ENCODE measurements at places on chromosomes 2 and 18.

DNA sequence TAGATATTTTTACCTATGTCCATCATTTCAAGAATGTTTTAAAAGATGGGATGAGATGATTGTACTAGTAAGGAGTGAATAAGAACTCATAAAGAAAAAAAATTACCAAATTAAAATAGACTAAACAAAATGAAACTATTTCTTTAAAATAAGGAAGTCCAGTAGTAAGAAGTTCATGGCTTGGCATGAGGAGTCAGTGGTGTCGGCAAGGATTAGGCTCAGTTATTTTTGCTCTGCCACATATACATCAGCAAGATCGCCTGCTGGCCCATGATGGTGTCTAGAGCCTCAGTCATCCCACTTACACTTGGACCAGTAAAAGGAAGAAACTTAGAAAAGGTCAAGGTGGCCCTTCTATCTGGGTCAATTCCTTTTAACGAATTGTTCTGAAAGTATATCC is 300.9 kb upstream of the SLC8A1 start:
- DNase-seq: no peak

GRCh38 chr2:106885329-106885728 is 638 bp downstream of the ST6GAL2 start:
- DNase-seq: no peak

DNA sequence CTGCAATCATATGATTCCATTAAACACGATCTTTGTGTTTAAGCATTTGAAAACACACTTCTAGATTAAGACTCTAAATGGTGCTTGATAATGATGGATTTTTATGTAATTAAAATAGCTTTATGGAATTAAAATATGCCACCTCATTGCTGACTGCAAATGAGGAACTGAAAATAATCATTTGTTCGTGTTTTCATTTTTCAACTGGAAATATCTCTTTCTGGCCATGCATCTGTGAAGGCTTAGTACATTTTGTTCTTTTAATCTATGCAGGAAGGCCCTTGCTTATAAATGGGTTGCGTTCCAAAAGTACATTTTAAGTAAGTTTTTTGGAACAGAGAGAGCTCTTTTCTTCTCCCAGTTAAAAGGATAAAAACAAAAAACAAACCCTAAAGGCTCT is 125.5 kb downstream of the MC4R start:
- no peak for DNase-seq

GRCh38 chr2:85887566-85888019 is 1.2 kb downstream of the ST3GAL5 start:
- DNase-seq: no peak

DNA sequence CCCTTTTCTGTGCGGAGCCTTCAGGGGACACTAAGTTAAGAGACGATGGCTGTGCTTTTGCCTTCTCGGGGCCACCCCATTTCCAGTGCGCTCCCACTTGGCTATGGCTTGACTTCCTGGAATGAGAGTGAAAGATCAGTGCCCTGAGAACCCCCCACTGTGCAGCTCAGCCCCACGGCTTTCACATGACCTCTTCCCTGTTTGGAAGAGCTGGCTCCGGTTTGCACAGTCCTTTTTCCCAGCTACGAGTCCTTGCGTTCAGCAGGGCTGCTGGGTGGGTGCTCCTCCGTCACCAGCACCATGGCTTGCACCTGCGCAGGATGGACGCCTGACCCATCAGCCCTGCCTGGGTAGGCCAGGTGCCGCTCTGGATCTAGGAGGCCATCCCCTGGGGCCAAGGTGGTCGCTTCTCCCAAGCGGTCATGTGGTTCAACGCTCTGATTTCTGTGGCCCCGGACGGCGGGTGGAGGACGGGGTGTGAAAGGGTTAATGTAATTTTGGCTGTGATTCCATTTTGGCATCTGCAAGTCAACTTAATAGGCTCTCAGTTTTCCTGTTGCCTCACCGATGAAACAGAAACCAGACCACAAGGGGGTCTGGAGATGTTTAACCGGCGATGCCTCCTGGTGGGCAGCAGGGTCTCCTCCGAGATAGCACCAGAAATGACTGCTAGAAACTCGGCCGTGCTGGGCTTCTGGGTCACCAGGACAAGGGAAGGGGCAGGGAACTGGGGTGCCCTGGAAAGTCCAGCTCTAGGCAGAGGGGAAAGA is 113.1 kb upstream of the HAAO start:
- no peak for DNase-seq

- no peak for DNase-seq
Observed at GRCh38 chr2:96663829-96664228, 21.3 kb downstream of the FER1L5 start.

- no peak for DNase-seq
Observed at GRCh38 chr2:45776160-45776955, 124.9 kb downstream of the PRKCE start.

GRCh38 chr18:45165176-45165713 is 450.0 kb upstream of the SLC14A2 start:
- no peak for DNase-seq

DNA sequence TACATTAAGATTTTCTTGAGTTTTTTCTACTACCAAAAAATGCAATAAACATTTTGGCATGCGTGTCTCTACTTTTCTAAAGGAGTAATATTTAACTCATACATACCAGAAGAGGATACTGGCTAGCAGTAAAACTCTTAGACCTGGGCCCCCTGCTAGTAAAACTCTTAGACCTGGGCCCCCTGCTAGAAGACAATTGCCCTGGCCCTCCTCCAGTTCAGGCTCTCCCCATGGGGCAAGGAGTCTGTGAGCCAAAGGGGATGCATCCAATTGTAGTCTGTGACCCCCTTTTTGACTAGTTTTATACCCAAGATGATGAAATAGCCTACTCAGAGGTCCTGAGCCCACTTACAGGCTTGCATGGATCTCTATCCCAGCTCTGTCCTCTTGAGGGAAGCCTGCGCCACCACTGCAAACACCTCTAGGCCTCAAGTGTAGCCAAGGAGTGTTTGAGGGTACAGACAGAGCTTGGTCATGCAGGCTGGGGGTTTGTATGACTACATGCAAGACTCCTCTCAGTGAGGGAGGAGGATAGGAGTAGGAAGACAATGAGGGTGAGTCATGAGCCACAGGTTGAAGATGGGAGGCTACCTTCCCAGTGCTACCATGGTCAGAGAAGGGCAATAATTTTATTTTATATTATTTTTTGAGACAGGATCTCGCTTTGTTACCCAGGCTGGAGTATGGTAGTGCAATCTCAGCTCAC is 45.2 kb upstream of the PGAP1 start:
- DNase-seq: no peak

- DNase-seq: no peak
Observed at GRCh38 chr2:1972011-1972410, 227.7 kb upstream of the PXDN start.

- DNase-seq: no peak
Observed at GRCh38 chr2:161217597-161218185, 57.5 kb downstream of the TANK start.

- no peak for DNase-seq
Observed at GRCh38 chr2:121489284-121489683, 41.4 kb upstream of the RNU4ATAC start.

- no peak for DNase-seq
Observed at GRCh38 chr2:183829931-183830330, 705.7 kb downstream of the NUP35 start.

GRCh38 chr2:25103287-25103871 is 61.5 kb downstream of the EFR3B start:
- DNase-seq: no peak

- DNase-seq: no peak
Observed at GRCh38 chr2:45373534-45373933, 237.5 kb downstream of the SRBD1 start.

DNA sequence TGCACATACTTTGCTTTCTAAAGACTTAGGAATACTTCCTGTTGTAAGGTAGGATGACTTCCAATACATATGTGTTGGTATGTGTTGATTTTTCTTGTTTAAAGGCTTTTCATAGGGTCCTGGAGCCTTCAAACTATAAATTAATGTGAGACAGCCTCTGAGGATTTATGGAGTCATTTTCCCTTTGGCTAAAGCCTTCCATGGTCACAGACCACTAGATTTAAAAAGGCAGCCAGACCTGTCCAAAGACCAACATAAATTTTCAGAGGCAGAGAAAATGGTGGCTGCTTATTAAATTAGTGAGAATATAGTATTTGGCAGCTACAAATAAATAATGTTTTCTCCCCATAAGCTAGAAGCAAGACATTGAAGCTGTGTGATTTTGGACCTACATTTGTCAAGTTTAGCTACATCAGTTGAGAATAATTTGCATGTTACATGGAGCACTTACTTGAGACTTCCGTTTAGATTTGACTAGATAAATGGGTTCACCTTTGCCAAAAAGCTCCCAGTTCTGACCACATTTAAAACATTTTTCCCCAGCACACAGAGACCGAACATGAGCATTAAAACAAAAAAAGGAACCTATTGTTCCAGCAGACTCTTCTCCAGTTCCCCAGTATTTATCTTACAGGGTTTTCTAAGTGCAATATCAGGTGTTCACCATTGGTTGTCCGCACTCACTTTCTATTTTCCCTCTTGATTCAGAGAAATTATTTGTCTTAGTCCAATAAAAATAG is 402.9 kb downstream of the PARD3B start:
- DNase-seq: no peak

DNA sequence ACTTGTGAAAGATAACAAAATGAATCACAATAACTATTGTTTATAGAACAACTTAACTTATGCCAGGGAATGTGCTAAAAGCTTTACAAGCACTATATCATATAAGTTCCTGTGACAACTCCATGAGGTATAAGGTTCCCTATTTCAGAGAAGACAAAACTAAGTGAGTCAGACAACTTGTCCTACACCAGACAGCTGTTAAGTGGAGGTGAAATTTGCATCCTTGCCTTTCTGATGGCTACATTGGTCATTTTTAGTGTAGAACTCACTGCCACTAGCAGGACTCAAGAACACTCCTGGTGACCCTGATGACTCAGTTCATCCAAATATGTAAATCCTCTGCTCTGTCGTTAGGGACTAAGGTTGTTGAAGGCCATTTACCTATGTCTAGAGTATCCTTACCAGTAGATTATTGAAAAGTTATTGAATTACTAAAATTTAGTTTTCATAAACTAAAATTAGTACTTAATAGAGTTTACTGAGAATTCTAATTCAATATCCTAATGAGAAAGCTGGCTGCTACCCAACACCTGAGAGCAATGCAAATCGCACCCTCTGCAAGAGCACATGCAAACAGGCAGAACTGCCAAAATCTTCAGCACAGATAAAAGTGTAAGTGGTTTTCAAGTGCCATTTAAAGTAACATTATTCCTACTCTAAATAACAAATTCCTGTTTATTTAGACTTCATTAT is 636.2 kb downstream of the NRXN1 start:
- no peak for DNase-seq

GRCh38 chr18:32257084-32257785 is 67.4 kb downstream of the MEP1B start:
- no peak for DNase-seq

DNA sequence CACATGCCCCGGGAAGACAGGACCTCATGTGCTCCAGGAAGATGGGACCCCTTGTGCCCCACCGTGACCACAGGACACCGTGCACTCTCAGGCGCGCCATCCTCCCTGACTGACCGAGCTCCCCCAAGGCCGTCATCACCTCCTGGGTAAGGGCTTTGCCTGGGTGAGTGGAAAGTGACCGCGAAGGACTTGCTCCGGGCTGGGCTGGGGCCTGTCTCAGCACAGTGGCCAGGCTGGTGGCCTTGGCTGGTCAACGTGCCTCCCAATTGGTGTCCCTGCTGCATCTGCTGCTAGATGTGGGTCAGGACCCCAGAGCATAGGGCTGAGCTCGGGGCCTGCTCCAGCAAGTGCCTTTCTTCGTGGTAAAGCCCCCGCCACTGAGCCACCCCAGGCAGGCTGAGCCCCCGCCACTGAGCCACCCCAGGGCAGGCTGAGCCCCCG is 69.7 kb upstream of the CTDP1 start:
- DNase-seq: no peak

GRCh38 chr2:163302141-163302540 is 433.7 kb downstream of the FIGN start:
- no peak for DNase-seq

DNA sequence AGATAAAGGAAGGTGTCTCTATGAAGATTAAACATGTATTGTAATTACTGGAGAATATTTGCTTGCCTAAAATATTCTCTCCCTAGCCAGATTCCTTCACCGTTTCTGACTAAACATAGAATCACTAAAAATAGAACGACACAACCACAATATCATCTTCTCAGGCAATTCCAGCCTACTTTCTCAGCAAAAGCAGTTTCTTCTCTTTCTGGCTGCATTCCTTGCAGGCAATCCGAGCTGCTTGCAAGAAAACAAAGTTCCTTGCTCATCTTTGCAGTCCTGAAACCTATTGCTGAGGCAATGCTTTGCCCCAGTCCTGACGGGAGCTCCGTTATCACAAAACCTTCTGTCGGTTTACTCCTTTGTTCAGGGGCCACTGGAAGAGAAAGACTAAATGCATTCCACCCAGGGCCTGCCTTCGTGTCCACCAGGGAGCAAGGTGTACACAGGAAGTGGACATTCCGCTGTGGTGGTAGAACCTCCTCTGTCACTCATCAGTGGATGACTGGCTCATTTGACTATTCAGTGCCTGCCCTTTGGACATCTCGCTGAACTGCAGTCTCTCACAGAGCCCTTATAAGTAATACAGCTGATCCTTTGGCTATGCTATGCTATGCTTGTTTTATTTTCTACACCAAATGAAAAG is 239.2 kb upstream of the DOK6 start:
- DNase-seq: no peak

- DNase-seq: no peak
Observed at GRCh38 chr18:72840109-72840508, 27.7 kb downstream of the NETO1 start.

- no peak for DNase-seq
Observed at GRCh38 chr2:98940102-98940501, 4.1 kb upstream of the CRACDL start.

DNA sequence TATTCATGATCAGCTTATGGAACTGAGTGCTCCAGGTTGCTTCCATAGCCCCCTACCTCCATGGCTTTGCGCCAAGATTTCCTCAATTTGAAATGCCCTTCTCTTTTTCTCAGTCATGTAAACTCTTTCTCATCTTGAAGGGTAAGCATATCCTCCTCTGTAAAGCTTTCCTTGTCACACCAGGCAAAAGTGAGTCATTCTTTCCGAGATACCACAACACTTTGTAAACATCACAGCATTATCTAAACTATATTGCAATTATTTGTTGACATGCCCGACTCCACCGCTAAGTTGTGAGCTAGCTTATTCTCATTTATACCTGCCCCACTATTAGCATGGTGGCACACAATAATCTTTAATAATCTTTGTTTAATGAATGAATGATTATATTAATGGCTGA is 419.5 kb upstream of the CHST9 start:
- no peak for DNase-seq

GRCh38 chr2:30217644-30218337 is 13.5 kb upstream of the LBH start:
- DNase-seq: no peak

DNA sequence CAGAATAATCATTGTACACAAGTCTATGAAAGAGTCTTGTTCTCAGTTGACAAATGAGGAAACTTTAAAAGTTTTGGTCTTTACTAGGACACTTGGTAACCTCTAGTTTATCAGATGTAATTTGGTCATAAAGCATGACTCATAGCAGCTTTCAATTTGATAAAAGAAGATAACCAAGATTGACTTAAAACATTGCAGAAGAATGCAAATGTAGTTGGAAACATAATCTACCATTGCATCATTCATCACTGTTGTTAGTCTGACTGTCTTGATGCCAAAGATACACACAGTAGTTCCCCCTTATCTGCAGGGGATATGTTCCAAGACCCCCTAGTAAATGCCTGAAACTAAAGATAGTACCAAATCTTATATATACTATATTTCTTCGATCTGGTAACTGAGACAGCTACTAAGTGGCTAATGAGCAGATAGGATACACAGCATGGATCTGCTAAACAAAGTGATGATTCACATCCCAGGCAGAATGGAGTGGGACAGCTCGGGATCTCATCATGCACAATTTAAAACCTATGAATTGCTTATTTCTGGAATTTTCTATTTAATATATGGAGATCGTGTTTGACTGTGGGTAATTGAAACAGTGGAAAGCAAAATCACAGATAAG is 131.4 kb upstream of the CCDC68 start:
- no peak for DNase-seq

Data from retinal pigment epithelial cell (primary cell).